Activated gamma-delta T cell (primary cell): ENCODE measurements at places on chromosomes 12 and 14.

DNA sequence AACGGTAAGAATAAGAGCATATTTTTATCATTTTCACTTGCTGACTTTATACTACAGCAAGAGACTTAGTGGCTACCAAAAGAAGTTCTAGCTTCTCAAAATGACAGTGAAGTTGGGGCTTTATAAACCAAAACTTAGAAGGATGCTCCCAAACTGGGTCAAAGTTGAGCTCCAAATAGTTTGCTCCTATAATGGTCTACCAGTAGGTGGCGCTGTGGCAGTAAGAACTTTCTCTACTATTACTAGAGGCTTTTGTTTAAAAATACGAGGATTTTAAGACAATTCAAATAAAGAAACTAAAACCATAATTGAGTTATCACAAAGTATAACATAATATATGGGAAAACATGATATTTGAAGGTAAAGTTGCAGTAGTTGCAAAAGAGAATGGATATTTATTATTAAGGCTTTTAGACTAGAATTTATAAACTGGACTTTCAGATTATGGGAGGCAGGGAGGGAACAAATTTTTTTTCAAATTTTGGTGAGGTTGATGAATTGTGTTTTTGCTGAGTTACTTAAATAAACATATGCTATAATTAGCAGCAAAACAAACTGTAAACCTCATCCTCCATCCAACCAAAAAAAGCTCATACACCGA lies 75.0 kb downstream of the TGFB3 start:
- no peak for DNase-seq

GRCh38 chr12:112350593-112351592 lies 31.3 kb downstream of the HECTD4 start:
- DNase-seq = no peak

- no peak for DNase-seq
Observed at GRCh38 chr14:100399052-100399849, 76.1 kb downstream of the SLC25A47 start.

GRCh38 chr12:114686773-114687500 lies 3.0 kb upstream of the TBX3 start:
- no peak for DNase-seq

- DNase-seq = no peak
Observed at GRCh38 chr14:23483236-23483854, 13.8 kb downstream of the NGDN start.

DNA sequence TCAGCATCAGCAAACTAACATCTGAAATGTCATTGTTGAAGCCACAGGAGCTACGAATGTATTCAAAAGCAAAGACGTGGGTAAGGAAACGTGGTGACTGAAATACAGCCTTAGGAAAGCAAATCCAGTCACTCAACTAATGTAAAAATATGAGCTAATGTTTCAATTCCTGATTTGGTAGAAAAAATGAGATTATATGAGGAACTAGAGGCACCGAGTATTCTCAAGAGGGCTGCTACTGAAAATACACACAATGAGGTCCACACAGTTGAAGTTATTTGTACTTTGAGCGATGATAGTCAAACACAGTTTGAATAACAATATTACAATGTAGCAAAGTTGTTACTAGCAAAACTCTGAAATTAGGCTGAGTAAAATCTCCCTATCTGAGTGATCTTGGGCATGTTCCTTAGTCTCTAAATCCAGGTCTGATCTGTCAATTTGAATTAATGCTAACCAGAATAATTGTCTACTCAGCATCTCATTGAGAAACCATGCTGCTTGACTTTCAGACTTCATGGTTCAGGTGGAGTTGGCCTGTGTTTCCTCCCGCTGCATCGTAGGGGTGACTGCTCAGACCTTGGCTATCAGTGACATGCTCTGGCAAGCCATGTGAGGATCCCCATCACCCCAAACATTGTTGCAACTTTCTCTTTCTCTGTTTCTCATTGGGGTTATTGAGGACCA lies 467.1 kb upstream of the SOX5 start:
- no peak for DNase-seq

DNA sequence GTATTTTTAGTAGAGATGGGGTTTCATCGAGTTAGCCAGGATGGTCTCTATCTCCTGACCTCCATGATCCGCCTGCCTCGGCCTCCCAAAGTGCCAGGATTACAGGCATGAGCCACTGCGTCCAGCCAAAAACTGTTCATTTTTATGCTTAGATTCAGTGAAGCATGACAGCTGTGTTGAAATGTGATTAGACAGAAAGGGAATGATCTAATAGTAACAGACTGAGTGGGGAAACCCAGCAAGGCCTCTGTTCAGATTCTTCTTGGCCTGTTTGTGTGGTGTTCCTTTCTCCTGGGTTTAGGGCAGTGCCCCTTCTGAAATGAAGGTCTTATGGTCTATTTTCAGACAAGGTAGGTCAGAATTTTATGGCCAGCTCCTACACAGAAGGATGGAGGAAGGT lies 11.8 kb upstream of the ABCD4 start:
- DNase-seq = no peak

DNA sequence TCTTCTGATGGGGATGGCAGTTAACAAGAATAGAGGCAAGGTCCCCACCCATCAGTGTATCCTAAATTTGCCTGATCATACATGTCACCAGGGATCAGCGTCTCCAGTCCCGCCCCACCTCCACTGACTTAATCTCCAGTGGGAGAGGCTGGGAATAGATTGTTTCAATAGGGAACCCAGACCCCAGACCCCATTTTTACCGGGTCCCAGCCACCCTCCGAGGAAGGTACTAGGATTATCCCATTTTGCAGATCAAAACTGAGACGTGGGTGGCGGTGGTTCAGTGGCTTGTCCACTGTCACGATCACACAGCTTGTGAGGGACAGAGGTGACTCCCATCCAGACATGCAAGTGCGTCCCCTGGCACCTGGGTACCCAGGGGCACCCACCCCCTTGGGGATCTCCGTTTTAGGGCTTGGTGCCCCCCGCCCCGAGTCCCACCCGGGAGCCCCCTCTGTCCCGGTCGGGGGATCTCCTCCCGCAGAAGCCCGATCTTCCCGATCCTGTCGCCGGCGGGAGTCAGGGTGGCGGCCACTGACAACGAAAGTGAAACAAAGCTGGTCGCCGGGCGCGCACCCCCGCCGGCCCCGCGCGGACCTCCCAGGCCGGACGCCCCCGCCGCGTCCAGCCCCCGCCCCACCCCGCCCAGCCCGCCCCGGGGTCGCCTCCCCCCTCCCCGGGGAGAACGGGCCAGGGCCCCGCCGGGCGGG lies 523 bp downstream of the WSB2 start:
- DNase-seq = peak; percentile 32

DNA sequence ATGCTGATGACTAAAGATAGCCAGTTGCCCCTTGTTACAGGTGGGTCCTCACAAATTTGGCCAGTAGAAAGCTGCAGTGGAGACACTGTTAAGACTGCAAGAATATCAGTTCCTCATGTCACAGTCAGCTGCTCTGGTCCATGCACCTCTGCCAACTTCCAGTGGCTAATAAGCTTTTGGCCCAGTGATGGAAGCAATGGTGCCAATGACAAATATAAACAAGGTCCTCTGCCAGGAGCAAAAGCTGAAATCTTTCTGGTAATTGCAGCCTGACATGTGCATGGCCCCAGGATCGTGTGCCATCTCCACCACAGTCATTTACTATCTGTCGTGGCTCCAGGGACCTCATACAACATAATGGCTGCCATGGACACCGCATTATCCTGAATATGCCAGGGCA lies 85.4 kb upstream of the TMEM260 start:
- no peak for DNase-seq

DNA sequence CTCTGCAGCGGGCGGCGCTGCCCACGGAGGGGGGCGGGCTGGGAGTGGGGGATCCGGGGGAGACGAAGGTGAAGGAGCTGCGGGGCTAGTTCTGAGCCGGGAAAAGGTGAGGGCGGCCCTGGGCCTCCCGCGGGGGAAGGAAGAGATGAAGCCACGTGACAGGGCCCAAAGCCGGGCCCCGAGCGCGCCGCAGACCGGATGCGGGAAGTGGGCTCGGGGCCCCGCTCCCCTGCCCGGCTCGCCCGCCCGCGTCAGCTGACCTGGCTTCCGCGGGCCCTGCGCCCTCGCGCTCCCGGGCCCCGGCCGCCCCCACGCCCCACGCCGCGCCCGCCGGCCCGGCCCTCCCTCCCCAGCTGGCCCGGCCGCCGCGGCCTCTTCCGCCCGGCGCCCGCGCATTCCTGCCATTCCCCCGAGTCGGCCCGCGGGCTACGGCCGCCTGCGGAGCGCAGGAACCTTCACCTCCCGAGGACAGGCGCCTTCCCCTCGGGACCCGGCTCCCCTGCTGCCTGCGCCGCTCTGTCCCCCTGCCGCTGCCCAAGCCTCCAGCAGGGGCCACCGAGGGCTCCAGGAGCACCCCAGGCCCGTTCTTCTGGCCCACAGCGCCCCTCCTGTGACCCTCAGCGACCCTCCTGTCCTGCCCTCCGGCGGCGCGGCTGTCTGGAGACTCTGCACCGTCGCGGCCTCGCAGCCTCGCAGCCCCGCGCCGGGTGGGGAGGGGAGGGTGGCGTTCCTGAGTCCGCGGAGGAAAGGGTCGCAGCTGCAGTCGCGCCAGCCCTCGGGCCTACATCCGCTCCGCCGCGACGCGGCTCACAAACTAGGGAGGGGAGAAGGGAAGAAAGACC lies 20.4 kb downstream of the NINJ2 start:
- DNase-seq = peak; percentile 76

DNA sequence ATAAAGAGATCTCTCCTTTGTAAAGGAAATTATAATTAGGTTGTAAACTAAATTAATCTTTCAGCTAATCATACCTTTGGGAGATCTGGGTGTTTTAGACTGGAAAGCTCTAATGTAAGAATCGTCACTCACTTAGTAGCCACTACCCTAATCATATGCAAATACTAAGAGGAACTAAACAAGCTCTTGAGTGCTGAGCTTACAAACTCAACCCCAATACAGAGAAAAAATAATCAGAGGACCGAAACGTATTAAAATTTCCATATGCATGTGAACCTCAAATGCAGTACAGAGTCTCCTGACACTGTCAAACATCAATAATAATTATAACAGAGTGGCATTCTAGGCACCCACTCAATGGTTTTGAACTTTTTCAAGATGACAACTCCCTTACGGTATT lies 235.3 kb upstream of the FOXN3 start:
- DNase-seq = no peak

DNA sequence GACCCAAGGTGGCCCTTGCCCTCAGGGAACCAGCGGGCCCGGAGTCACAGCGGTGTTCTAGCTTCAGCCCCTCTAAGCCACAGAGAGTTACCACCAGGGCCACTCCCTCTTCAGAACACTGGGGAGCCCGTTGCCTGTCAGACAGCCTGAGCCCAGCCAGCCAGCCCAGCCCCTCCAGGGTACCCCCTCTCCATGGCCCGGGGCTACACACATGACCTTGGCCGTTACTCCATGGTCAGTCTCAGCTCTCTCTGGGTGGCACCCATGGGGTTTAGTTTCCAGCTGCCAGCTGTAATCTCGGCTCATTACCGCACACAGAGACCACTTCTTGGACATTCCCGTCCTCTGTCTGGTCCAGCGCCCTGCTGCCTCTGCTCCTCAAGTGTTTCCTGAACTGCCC lies 35.0 kb downstream of the PPP2R5C start:
- DNase-seq = no peak

GRCh38 chr14:24080888-24081738 lies 9.8 kb downstream of the CPNE6 start:
- peak; percentile 40 for DNase-seq

- no peak for DNase-seq
Observed at GRCh38 chr12:119229205-119229604, 50.5 kb downstream of the HSPB8 start.

DNA sequence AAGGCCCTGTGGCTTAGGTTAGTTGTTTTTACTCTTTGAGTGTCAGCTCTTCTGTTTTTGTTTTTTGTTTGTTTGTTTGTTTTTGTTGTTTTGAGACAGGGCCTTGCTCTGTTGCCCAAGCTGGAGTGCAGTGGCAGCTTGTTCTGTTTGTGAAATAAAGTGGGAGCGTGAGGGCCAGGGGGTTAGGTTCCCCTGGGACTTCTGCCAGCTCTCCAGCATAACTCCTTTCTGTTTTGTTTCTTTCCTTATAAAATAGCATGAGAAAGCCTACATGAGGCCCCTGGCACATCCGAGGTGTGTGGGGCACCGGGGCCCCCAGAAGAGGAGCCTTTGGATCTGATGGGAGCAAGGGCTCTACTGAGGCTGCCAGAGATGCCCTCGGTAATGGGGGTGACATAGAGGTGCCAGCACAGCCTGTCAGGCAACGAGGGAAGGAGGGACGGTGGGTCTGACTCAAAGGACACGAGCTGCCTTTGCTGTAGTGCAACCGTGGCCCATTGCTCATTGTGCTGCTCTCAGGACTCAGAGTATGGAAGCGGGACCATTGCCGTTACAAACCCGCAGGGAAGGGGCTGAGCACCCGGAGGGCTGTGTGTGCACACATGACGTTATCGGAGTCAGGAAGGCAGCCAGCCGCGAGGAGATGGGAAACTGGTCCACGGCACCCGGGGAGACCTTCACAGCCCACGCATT lies 9.1 kb upstream of the SERPINA11 start:
- DNase-seq = no peak

DNA sequence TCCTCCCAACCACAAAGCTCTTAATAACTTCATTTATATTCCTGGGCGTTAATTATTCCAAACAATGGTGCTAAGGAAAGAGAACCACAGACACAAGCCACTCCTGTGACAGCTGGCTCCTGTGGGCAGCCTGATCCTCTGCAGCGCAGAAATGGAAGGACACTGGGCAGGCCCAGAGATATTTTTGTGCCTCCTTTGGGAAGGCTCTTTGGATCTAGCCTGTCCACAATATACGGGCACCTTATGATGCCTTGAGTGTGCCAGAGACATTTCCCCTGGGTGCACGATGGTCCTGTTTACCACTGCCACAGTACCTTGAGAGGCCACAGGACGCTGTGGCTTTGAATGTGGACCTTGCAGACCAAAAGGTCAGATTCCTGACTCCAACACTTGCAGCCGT lies 2.1 kb downstream of the ASB2 start:
- no peak for DNase-seq

DNA sequence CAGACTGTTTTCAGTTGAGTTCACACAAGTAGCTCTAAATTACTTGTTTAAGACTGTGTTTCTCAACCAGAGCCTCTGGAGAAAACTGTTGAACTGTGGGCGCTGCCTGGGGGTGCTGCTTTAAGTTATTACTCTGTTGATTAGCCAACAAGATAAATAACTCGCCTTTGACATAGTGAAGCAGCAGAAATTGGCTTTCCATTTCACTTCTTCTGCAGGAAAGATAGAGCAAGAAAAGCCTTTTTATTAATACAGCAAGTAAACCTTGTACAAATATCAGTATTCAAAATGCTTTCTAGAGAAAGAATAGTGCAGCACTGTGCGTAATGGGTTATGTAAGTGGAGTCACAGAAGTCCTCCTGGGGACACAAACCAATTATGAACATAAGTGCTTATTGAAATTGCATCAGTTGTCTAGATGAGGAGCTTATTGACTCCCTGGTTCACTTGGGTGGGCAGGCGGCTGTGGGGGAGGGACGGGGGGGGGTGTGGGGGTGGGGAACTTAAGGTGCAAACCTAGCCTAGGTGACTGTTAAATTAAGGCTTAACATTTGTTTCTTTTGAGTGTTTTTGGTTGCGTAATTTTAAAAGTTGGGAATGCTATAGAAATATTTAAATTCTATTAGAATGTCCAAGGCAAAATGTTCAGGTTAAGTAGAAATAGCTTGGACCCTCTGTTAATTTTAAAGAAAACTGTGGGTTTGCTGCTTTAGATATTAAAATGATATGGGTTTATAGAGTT lies 6.3 kb downstream of the FRS2 start:
- no peak for DNase-seq
